Activated T-cell treated with anti-CD3 and anti-CD28 coated beads for 1 hour (primary cell): ENCODE measurements at places on chromosomes 6 and 20.

DNA sequence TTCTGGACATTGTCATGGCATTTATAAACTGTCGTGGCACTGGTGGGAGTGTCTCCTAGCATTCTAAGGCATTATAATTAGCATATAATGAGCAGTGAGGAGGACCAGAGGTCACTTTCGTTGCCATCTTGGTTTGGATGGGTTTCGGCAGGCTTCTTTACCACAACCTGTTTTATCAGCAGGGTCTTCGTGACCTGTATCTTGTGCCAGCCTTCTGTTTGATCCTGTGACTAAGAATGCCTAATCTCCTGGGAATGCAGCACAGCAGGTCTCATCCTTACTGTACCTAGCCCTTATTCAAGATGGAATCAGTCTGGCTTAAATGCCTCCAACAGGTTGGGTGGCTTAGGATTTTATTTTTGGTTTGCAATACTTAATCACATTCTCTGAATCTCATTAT is 142.7 kb upstream of the GGTLC1 start:
- DNase-seq, result no peak

DNA sequence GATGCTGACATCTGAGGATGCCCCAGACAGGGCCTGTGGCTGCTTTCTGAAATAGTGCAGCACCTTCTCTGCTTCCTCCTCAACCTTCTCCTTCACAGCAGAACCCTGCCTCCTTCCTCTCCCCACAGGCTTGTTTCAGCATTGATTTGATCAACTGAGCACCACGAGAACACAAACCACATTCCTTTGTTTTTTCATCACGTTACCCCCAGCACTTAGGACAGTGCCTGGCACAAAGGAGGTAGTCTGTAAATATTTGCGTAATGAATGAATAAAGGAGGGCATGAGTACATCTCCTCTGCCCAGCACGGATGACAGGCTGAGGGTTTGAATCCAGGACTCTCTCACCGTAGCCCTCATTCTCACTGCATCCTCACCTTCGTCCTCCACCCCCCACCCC is 21.3 kb upstream of the WFDC2 start:
- no peak for DNase-seq

DNA sequence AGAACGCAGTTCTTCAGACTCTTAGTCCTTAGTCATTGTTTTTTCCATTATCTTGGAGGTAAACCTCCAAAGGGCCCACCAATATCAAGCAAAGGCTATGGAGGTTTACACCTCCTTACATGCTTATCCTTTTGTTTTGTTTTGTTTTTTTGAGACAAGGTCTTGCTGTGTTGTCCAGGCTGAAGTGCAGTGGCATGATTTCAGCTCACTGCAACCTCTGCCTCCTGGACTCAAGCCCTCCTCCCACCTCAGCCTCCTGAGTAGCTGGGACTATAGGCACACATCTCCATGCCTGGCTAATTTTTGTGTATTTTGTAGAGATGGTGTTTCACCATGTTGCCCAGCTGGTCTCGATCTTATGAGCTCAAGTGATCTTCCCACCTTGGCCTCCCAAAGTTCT is 26.3 kb downstream of the ADGRG6 start:
- DNase-seq, result no peak

GRCh38 chr20:44700306-44700705 is 14.9 kb upstream of the CCN5 start:
- DNase-seq, result no peak
